ENCODE measurements at places on chromosomes 12 and 14.

GRCh38 chr14:48628870-48629269, 953.5 kb upstream of the MDGA2 start:
- DNase-seq: no peak

GRCh38 chr14:22884076-22884737, 1.2 kb downstream of the REM2 start:
- no peak for DNase-seq

- peak; percentile 95 for DNase-seq
Measured at GRCh38 chr14:77032844-77033621, 4.5 kb upstream of the IRF2BPL start.

DNA sequence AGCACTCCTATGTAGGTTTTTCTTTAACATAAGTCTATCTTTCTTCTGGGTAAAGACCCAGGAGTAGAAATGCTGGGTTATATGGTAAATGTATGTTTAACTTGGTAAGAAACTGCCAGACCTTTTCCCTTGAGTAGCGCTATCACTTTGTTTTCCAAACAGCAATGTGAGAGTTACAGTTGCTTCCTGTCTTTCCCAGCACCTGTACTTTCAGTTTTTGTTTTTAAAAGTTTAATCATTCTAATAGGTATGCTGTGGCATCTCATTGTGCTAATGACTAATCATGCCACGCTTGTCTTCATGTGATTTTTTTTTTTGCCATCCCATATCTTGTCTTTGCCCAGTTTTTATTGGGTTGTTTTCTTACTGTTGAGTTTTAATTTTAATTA, 28.1 kb downstream of the GIT2 start:
- no peak for DNase-seq

DNA sequence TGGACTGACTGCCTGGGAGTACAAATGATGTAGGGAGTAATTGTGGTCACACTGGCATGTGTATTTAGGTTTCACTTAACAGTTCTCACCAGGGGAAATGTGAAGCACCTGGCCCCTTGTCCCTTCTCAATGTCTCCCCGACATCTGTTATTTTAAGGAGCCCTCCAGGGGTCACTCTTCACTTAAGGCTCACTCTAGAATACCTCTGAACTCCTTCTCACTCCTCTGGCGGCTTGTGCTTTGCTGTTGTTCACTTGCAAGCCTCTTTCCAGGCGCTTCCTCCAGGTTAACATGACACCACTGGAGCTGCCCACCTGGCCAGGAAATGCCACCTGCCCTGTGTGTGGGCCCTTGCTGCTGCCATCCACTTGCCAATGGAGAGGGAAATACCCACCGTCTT, 56.5 kb upstream of the GZMB start:
- DNase-seq: no peak

DNA sequence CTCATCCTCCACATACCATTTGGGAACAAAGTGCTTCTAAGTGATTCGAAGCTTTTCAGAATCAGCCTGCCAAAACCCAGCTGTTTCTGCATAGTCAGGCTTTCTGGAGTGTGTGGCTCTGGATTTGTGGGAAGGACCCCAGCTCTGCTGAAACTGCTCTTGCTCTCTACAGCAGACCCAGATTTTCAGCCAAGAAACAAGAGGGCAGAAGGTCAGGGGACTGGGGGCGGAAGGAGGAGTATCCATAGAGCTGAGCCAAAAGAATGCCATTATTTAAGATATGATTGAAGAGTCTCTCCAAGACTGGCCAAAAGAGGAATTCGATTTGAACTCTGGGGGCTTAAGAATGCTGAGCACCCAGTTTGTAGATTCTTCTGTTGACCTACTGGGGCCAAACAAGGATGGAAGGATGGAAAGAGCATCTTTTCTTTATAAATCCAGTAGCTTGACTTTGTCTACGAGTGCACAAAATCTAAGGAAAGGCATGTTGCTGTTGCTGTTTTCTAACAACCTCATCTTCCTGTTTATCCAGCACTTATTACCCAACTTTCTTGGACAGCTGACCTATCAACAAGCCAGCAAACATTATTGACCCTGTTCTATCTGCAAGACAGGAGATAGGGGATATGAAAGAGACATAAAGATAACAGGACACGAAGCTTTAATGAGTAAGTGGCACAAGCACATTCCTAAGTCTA, 29.2 kb downstream of the FBLN5 start:
- DNase-seq: no peak

DNA sequence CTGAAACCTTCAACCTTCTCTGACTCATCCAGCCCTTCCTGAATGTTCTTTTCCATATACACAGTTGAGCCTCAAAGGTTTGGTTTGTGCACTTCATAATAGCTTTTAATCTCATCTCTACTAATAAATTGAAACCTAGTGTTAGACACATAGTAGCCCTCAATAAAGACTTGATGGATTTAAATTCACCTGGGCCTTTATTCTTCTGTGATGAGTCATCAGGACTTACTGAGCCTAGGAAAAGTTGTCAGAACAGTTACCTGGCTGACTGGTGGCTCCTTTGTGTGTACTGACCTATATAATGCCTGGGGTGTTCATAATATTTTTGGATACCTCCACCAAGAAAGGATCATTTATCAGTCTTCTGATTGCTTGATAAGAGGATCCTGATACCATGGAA, 86.4 kb upstream of the NTF3 start:
- DNase-seq: no peak

GRCh38 chr12:50050410-50051098, 6.8 kb upstream of the ASIC1 start:
- no peak for DNase-seq

DNA sequence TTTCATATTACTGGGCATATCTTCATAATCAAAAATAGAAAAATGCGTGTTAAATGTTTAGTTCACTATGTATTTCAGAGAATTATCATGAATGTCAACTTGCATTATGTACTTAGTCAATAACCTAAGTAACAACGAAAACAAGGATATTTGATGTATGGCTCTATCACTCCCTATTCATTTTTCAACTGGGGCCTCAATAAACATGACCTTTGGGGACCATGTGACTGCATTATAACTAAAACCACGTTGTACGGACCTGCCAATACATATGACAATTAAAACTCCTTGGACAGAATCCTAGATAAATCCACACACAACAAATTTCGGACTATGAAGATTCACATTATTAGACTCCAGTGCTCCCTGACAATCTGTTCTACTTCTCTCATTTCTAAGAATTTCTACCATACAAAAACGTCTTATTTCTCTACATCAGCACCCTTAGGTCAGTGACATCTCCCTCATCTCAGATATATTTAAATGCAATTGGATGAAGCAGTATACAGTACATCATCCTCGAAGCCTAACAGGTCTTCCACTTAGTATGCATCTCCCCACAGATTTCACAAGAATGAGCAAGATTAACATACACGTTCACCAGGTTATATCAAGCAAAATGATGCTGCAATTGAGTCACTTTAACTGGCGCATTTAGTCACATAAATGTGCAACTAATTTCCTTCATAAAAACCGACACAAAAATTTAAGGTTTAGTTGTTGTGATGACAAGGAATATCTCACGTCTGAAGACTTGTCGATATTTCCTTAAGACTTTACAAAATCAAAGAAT, 1.5 kb downstream of the UBE2N start:
- no peak for DNase-seq

GRCh38 chr14:68668028-68668427, 124.8 kb downstream of the ZFP36L1 start:
- DNase-seq: no peak

DNA sequence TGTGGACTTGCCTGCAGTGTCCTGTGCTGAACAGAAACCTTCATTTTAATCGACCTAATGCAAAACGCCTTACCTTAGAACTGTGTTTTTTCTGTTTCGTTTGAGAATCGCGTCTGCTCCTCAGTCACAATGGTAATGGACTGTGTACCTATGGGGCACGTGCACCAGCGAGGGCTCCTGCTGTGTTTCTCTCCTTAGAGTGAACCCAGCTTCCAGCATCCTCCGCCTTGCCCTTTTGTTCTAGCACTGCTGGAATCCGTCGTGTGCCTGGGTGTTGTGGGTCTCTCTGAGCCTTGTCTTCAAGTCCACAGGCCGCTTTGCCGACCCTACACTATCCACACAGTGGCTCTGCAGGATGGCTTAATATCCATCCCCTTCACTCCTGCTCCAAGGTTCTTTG, 3.6 kb downstream of the AMN start:
- no peak for DNase-seq

DNA sequence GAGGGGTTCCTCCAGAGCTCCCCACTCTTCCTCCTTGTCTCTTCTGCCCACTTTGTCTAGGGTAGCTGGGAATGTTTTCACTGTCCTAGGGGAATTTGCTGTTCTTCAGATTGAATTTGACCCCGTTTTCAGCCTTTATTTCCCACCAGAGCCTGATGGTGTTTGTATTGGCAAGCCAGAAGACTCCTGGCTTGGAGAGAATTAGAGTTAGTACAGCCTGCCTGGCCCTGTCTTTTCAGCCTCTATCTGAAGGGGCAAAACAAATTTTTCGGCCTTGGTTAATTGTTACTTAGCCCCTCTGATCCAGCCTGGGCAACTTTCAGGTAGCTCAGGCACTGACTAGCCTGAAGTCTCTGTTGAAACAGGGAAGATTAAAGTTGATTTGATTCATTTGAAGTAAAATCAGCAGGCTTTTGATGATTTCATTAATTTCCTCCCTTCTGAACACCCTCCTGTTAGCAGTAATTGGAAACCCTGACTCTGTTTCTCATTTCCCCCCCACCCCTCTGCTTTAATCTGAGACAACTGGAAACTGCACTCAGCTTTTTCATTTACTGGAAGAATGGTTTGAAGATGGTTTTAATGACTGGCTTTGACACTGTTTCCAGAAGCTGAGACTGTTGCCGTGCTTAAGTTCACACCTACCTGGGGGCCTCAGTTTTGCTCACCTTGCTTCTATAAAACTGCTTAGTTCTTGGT, 63.3 kb downstream of the SUSD6 start:
- DNase-seq: peak; percentile 18

DNA sequence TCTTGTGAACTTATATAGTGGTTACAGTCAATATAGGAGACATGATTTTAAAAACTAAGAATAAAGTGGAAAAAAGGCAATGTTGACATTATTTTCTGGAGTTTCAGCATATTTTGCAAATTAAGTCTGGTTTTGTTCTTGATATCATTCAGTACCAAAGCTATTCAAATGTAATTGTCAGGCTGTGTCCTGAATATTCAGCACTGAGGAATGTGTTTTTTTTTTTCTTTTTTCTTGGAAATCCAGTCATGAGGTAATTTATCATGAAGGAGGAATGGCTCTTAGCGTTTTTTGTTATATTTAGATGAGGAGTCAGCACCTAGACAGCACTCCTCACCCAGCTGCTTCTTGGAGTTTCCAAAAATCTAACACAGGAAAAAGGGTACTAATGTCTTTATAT, 225.5 kb downstream of the CCDC91 start:
- DNase-seq: no peak

DNA sequence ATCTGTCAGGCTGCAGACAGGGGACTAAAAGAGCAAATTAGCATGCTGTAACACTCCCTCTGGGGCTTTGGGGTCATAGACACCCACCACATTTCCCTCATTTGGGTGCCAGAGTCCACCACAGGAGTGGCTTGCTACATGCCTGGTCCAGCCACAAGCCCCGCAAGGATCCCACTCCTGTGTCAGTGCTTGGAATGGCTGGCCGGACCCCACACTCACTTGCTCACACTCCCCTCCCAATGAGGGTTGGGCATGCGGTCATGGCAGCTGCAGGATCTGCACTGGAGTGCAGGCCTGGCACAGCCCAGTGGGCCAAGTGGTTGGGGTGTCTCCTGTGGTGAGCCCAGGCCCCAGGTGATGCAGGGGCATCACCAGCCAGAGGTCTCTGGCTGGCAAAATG, 59.9 kb downstream of the TSPAN19 start:
- no peak for DNase-seq

DNA sequence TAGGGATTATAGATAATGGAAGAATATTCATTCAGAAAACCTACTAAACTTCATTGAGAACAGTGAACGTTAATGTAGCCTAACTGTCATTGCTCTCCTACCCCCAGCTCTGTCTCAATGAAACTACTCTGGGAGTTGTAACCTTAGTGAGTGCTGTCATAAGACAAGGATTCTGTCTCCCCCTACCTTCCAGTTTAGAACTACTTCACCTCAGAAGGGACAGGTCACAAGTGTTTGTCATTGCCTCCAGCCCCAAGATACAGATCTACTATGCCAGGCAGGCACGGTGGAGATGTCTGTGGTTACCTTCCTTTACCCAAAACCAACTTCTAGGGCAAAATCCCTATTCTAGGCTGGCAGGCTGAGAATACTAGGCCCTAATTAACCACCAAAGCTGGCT, 833.1 kb upstream of the SEL1L start:
- no peak for DNase-seq

GRCh38 chr12:68477261-68477772, 133.4 kb upstream of the RAP1B start:
- no peak for DNase-seq

DNA sequence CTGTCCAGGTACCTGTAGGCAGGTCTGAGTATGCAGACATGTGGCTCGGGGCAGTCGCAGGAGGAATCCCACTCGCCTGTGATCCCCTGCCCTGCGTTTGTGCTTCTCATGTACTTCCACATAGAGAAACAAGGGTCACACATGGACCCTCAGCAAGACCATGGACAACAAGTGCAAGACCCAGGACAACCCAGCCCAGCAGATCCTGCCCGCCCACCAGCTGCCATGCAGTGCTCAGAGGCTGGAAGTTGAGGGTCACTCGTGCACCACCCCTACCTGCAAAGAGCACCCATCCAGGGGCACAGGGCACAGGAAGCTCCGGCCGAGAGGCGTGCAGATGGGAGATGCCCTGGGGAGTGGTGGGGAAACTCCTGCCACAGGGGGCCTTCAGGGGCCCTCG, 67.5 kb upstream of the C14orf180 start:
- no peak for DNase-seq

GRCh38 chr14:57169901-57170300, 98.8 kb downstream of the EXOC5 start:
- DNase-seq: no peak

GRCh38 chr14:90341784-90342183, 10.0 kb upstream of the NRDE2 start:
- no peak for DNase-seq

GRCh38 chr14:81033698-81034240, 78.3 kb downstream of the TSHR start:
- no peak for DNase-seq

DNA sequence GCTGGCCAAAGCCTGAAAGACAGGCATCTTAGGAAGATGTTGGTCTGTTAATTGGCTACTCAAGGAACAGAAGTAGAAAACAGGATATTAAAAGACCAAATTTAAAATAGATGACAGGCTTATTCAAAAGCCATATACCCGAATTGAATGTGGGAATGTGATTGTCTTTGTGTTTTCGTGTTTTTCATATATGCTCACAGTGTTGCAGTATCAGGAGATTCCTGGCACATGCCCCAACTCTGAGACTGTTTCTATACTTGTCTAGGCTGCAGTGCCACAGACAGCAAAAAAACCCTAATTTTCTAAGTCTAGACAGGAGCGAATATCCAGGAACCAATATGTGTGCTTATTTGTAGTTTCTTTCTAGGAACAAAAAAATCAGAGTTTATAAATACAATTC, 57.4 kb upstream of the KRR1 start:
- DNase-seq: no peak

GRCh38 chr12:84696908-84697540, 215.6 kb downstream of the SLC6A15 start:
- DNase-seq: no peak
